ENCODE measurements at places on chromosomes 6 and 20.

DNA sequence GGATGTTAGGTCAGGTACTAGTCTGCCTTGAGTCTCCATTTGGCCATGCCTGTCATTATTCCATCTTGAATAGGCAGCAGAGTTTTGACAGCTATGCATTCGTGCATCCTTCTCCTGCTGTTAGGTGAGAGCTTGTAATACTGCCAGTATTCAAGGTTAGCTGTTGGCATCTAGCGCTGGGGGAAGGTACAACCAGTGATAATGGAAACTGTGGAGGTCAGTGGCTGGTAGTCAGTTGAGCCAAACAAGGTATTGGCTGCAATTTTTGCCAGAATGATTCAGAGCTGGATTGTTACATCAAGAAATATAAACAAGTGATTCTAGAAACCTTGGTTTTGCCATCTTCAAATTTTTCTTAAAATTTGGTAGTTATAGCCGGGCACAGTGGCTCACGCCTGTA, 6.5 kb downstream of the FAM8A1 start:
- no peak for DNase-seq

GRCh38 chr20:24762791-24763350, 186.2 kb upstream of the CST7 start:
- no peak for DNase-seq

DNA sequence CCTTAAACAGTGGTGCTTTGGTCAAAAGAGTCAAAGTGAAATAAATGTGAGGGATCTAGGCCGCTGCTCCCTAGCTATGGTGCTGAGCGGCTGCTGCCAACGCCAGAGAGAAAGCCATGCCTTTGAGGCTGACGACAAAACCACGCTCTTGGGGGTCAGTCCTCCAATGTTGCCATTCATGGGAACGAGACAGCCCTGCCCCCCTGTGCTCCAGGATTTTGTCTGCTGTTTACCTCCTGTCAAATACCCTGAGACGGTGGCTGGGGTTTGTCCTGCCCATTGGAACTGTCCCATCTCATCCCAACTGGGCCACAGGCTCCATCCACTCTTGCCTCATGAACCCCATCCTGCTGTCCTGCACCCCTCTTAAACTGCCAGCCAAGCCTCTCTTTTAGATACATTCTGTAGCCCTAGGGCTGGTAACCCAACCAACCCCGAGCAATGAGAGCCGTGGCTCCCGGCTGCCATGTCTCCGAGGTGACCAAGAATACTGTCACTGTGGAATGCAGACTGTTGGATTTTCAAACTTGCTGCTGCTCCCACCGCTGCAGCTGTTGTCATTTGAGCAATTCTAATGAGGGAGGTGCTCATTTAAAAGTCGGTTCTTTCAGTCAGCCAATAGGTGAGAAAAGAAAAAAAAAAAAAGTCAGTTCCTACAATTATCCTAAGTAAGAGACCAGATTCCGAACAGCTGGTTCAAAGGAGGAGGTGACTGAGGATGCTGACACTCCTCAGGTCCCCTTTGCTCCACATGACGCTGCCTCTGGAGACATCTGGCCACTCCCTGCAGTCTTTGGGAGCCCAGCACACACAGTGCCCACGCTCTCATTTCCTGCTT, 73.1 kb upstream of the QKI start:
- no peak for DNase-seq

GRCh38 chr6:46794068-46794467, 879 bp downstream of the MEP1A start:
- DNase-seq = no peak

GRCh38 chr6:151639750-151640149, 145.9 kb downstream of the CCDC170 start:
- no peak for DNase-seq

- DNase-seq = no peak
Measured at GRCh38 chr6:110813338-110814101, 1.7 kb downstream of the CDK19 start.

GRCh38 chr20:10667560-10668167, 6.1 kb downstream of the JAG1 start:
- DNase-seq = no peak

DNA sequence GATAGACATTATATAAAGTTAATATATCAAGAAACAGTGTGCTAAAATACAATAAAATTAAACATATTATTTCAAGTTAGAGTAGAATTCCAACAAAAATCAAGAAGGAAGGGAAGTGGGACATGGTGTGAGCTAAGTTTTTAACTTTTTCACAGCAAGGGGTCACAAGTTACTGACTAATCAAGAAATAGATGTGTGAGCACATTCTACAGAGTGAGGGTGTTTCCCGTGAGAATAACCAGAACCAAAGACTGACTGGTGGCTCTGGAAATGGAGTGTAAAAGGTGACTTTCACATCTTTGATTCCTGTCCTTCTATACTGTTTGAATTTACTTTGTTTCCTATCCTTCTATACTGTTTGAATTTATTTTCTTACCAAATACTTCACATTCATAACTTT, 206.6 kb downstream of the TASP1 start:
- no peak for DNase-seq

GRCh38 chr6:139597771-139598755, 223.6 kb upstream of the CITED2 start:
- no peak for DNase-seq

All from activated effector memory CD4-positive, alpha-beta T cell treated with Interleukin-2 at 50 U/mL for 16 hours (primary cell).